ENCODE measurements at places on chromosomes 16 and 17.

DNA sequence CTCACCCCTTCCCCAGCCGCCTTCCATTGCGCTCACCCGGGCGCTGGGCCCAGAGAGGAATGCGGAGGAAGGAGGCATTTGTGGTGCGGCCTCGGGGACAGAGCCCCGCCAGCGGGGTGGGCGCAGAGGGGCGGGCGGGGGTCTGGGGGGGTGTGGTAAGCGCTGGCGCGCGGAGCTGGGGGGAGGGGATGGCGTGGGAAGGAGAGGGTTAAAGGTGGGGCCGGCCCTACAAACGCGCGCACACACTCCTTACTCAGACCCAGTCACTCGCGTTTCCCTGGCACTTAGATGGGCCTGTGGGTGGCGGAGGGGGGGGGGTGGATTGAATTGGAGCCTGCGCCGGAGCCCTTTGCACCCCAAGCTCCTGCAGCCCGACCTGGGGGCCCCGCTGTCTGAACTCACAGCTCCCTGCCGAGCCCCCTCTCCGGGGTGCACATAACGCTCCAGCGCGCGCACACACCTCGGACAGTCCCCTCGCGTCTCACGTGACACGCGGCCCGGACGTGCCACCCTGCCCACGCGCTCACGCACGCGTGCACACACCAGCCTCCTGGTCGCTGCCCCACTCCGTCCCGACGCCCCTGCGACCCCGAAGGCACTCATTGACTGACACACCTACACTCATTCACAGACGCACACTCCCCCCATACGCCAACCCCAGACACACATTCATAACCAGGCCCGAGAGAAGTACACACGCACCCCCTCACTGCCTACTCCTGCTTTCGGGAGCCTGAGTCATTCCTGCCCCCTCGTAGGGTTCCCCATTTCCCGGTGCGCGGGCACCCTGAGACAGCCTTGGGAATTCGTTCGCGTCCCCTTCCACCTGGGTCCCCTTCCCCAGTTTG is 844 bp downstream of the TBKBP1 start:
- H3K36me3 ChIP-seq: peaks cover 17% of the 10 kb centered on the region
- H3K27me3 ChIP-seq: peaks cover 5% of the 10 kb centered on the region
- peaks cover 52% of the 10 kb centered on the region for H3K4me1 ChIP-seq
- peak overlapping the region; percentile 96 for H3K4me3 ChIP-seq
- peak; percentile 37 for DNase-seq

DNA sequence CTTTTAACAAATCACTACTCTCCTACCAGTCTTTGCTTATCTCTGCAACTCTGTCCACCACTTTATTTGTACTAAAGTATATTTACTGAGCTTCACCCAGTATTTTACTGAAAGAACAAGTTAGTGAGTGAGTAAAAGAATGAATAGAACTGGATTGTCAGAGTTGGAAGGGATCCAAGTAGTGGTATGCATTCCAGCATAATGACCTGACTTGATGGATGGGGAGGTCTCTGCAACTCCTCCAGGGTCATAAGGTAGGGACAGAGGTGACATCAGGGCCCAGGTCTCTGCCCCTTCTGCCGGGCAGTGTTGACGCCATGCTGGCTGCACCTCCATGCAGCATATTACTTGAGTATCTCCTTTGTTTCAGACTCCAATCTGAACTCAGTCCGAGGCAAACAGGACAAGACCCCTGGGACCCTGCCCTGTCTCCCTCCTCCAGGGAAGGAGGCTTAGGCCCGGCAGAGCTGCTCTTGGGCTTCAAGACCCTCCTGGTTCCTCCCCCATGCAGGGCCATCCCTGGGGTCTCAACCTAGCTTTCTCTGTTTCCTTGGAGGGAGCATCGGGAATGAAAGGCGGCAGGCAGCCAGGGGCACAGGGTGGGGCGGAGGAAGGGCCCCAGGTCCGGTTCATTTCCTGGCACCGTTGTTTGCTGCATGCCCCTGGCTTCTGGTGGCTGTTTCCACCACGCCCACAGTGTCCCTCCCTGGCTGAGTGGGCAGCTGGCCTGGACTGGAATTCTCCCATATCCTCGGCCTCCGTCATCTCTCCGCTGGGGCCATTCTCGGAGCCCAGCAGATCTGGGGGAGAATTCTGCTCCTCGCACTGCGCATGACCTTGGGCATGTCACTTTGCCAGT is 12.4 kb upstream of the ITGA3 start:
- H3K4me3 ChIP-seq: no peak overlapping the region
- H3K27me3 ChIP-seq: peaks cover 5% of the 10 kb centered on the region
- H3K4me1 ChIP-seq: peaks cover 4% of the 10 kb centered on the region
- H3K27ac ChIP-seq: no peak overlapping the region
- no peaks in the 10 kb centered on the region for H3K36me3 ChIP-seq

DNA sequence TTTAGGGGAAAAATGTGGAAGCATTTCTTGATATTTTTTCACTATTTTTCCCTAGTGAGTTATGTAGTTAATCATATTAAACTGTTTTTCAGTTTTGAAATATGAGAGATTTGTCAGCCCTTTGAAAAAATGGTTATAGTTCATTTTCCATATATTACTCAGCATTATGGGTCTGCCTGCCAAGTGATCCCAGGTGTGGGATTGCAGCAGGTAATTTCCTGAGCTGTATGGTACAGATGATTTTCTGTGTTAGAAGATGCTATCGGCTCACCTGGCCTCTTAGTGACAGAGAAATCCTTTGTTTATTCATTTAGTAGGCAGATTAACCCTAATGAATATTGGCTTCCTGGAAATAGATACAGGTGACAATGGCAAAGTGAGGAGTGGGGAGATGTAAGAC is 275.1 kb upstream of the TBX2 start:
- H3K4me3 ChIP-seq: no peak overlapping the region
- H3K27me3 ChIP-seq: no peaks in the 10 kb centered on the region
- DNase-seq: no peak
- no peak overlapping the region for H3K27ac ChIP-seq

- H3K4me3 ChIP-seq: no peak overlapping the region
- peaks cover under 1% of the 10 kb centered on the region for H3K27me3 ChIP-seq
- H3K36me3 ChIP-seq: no peaks in the 10 kb centered on the region
- no peak overlapping the region for H3K27ac ChIP-seq
These were observed 22.1 kb downstream of the TMEM94 start for GRCh38 chr17:75478508-75478907.

- no peak for DNase-seq
- H3K27me3 ChIP-seq: no peaks in the 10 kb centered on the region
- H3K4me1 ChIP-seq: peaks cover 4% of the 10 kb centered on the region
- H3K27ac ChIP-seq: no peak overlapping the region
- no peak overlapping the region for H3K4me3 ChIP-seq
- peaks cover 12% of the 10 kb centered on the region for H3K36me3 ChIP-seq
These were observed 77.0 kb upstream of the AXIN2 start for GRCh38 chr17:65638221-65638975.

- no peak for DNase-seq
- peaks cover 10% of the 10 kb centered on the region for H3K4me1 ChIP-seq
- peaks cover 1% of the 10 kb centered on the region for H3K27me3 ChIP-seq
- no peak overlapping the region for H3K4me3 ChIP-seq
- H3K27ac ChIP-seq: peak overlapping the region; percentile 80
These were observed 48.5 kb downstream of the RBFOX3 start for GRCh38 chr17:79562192-79562930.

DNA sequence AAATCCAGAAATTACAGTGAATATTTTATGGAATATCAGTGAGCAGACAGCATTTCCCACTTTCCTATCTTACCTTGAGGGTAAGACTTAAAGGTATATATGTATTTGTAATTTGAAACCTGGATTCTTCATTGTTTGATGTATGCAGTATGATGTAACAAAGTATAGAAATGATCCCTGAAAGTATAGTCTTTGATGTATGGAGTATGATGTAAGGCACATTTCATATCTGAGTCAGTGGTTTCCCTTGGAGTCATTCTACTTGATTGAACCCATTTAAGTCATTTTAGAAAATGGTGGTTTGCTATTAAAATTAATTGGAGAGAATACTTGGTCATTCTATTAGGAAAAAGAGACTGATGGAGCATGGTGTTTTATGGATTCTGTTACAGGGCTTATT is 10.1 kb downstream of the AMZ2 start:
- H3K4me1 ChIP-seq: peaks cover 10% of the 10 kb centered on the region
- peaks cover 5% of the 10 kb centered on the region for H3K27me3 ChIP-seq
- H3K27ac ChIP-seq: no peak overlapping the region

- H3K4me1 ChIP-seq: peaks cover 6% of the 10 kb centered on the region
- peaks cover 11% of the 10 kb centered on the region for H3K27me3 ChIP-seq
- H3K36me3 ChIP-seq: no peaks in the 10 kb centered on the region
- DNase-seq: no peak
These were observed 144.2 kb downstream of the ENGASE start for GRCh38 chr17:79218825-79219200.

- H3K27me3 ChIP-seq: peaks cover 14% of the 10 kb centered on the region
- DNase-seq: no peak
- H3K4me1 ChIP-seq: peaks cover 22% of the 10 kb centered on the region
- peak overlapping the region; percentile 24 for H3K27ac ChIP-seq
- no peaks in the 10 kb centered on the region for H3K36me3 ChIP-seq
These were observed 146.1 kb downstream of the IRF8 start for GRCh38 chr16:86044881-86045590.

- H3K27ac ChIP-seq: no peak overlapping the region
- no peaks in the 10 kb centered on the region for H3K4me1 ChIP-seq
- DNase-seq: no peak
- no peak overlapping the region for H3K4me3 ChIP-seq
- peaks cover 4% of the 10 kb centered on the region for H3K36me3 ChIP-seq
These were observed 217.6 kb upstream of the CPHXL start for GRCh38 chr16:75943705-75944514.

GRCh38 chr17:6085812-6086211 is 15.6 kb downstream of the WSCD1 start:
- H3K36me3 ChIP-seq: peaks cover 8% of the 10 kb centered on the region
- H3K27me3 ChIP-seq: peaks cover 2% of the 10 kb centered on the region
- H3K27ac ChIP-seq: no peak overlapping the region
- no peaks in the 10 kb centered on the region for H3K4me1 ChIP-seq
- no peak overlapping the region for H3K4me3 ChIP-seq

Measured in endothelial cell (in vitro differentiated cells).